Right cardiac atrium (tissue), 5 donors: ENCODE measurements at places on chromosomes 5 and 9. TPM values are rescaled to one million over a fixed set of nuclear protein-coding genes. Genes with fewer than 3 reads are reported as not detected.

The UGT3A2 gene
- not detected for total RNA-seq

The DMRT2 gene
- total RNA-seq = not detected

The DNLZ gene
- 24.9 TPM for total RNA-seq

The IFNA2 gene
- not detected for total RNA-seq

The SLF1 gene
- 4.8 TPM for total RNA-seq

DNA sequence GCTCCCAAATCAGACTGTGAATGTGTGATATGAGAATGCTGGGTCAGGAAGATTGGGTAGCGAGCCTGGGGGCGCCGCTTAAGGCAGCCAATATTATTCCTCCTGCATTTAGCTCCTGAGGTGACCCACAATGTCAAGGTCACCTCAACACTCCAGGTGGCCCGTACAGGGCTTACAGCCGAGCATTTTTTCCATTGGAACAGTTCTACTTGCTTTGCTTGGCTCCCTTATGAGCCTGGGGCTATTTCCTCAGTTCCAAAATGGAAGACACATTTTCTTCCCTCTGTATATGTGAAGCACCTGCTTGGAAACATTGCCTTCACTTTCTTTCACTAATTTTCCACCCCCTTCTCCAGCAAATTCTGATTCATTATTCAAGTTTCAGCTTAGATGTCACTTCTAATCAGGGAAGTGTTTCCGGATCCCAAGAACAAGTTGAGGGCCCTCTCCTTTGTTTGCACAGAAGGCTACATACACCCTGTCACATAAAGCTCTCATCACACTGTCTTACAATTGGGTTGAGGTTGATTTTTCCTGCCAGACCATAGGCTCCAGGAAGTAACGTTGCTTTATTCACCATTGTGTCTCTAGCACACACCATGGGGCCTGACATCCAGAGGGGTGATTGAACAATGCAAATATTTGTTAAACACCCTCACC is 330.2 kb downstream of the PIK3R1 start:
- no peak for DNase-seq

- no peak for DNase-seq
Observed at GRCh38 chr5:169576181-169576598, 7.4 kb upstream of the SPDL1 start.

DNA sequence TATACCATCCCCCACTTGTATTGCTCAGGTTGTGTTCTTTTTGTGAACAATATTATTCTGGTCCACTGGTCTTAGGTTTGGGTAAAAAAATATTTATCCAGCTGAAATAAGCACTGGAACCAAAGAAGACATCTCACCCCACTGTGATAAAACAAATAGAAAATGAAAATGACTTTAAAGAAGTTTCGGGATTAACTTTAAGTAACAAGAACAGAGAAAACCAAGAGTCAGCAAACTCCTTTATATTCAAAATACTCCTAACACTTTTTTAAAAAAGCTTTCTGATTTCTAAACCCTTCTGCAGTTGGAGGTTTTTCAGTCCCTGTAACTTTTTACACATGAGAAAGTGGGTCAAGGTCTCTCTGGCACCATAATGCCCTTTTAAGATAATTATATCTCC is 273.9 kb upstream of the CDH10 start:
- DNase-seq = no peak

DNA sequence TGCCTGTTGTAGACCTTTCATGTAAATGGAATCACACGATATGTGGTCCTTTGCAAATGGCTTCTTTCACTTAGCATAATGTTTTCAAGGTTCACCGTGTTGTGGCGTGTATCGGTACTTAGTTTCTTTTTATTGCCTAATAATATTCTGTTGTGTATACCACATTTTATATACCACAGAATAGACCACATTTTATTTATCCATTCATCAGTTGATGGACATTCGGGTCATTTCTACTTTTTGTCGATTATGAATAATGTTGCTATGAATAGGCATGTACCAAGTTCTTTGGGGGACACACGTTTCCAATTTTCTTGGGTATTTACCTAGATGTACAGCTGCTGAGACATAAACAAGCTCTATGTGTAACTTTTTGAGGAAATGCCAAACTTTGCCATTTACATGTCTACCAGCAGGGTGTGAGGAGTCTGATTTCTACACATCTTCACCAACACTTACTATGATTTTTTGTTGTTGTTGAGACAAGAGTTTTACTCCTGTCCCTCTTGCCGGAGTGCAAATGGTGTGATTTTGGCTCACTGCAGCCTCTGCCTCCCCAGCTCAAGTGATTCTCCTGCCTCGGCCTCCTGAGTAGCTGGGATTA is 144.7 kb downstream of the RGS3 start:
- DNase-seq = no peak

DNA sequence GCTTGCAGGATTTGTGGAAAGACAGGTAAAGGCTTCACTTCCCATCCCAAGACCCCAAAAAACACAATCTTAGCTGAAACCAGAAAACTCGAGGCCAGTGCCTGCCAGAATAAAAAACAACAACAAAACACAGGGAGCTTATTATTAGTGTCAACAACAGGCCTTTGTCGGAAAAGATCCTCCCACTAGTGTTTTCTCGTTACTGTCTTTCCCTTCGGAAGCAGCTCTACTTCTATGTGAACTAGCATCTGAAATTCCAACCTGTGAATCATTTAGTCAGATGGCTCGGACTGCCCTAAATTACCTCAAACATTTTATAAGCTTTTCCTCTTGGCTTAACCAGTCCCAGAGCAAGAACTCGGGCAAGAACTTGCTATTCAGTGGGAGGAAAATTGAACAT is 122.2 kb upstream of the GNA14 start:
- DNase-seq = no peak

- no peak for DNase-seq
Observed at GRCh38 chr5:92505925-92506324, 1075.1 kb downstream of the NR2F1-AS1 start.

GRCh38 chr5:36300191-36300926 is 1.3 kb downstream of the RANBP3L start:
- DNase-seq = no peak

- DNase-seq = no peak
Observed at GRCh38 chr5:159566832-159567231, 236.5 kb upstream of the IL12B start.

- DNase-seq = no peak
Observed at GRCh38 chr9:87639949-87640348, 86.0 kb upstream of the CTSL start.

GRCh38 chr5:77218263-77218662 is 7.8 kb downstream of the PDE8B start:
- DNase-seq = no peak

GRCh38 chr5:125891061-125891725 is 532.0 kb upstream of the GRAMD2B start:
- no peak for DNase-seq

DNA sequence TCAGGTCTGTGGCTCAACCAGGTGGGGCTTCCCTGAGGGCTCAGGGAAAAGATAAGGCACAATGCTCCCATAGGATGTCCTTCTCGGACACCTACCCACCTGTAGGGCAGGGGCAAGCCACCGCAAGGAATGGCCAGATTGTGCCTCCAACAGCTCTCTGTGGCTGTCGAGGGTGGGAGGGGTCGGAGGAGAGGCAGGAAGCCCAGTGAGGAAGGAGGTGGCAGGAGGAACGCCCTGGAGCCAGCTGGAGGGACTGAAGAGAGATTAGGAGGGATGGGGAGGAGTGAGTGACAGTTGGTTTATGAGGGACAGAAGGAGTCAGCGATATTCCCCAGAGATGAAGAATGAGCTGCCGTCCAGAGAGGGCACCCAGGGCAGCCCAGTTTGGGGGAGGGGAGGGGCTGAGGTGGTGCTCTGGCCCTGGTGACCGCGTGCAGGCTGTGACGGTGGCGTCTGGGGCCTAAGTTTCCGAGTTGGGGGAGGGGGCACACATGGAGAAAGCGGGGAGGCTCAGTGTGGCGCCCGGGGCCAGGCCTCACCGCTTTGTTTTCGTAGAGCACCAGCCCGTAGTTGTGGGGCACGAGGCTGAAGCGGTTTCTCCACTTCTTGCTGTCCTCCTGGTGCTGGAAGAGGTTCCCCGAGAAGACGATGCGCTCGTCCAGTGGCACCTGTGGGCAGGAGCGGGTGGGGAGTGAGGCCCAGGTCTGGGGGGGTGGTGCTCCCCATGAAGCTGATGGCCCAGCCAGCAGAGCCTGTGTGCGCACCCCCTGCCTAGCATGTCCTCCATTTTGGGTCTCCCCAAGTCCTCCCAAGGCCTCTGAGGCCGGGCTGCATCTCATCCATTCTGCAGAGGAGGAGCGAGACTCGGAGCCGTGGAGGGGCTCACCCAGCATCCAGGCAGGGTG is 75.6 kb downstream of the LRSAM1 start:
- DNase-seq = peak; percentile 33

- DNase-seq = no peak
Observed at GRCh38 chr5:138661991-138662434, 86.8 kb upstream of the HSPA9 start.

GRCh38 chr5:57718155-57718554 is 235.5 kb upstream of the ACTBL2 start:
- no peak for DNase-seq

DNA sequence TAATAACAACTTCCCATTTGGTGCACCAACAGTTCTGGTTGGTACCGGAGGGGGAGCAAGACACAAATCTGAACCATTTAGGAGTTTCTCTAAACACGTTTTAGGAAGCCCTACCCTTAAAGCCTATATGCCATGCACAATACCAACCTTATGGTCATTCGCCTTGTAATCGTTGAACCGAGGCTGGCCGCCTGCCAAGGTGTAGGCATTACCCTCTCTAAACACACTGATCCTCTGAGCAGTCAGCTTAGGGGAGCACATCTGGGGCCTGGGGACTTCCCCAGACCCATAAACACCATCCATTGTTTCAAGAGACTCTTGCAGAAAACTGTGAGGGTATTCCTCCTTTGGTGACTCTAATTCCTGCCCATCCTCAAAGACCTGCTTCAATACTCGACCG is 328 bp downstream of the GRXCR2 start:
- no peak for DNase-seq

- DNase-seq = no peak
Observed at GRCh38 chr5:174777583-174777982, 53.2 kb downstream of the MSX2 start.
